ENCODE measurements at places on chromosomes 13 and 19. TPM values are rescaled to one million over a fixed set of nuclear protein-coding genes. Genes with fewer than 3 reads are reported as not detected.

The FSD1 gene
- total RNA-seq = 11.3 TPM

The GPR32 gene
- not detected for total RNA-seq

The TRAPPC5 gene
- total RNA-seq = 317 TPM

The PARP4 gene
- 54.4 TPM for total RNA-seq

GRCh38 chr13:99374169-99374991 is 67.2 kb upstream of the GPR183 start:
- DNase-seq = no peak

GRCh38 chr19:37551129-37551993 is 43.2 kb downstream of the ZNF571 start:
- DNase-seq = no peak

GRCh38 chr19:4803736-4804695 is 12.5 kb downstream of the FEM1A start:
- DNase-seq = peak; percentile 80

- DNase-seq = no peak
Observed at GRCh38 chr19:17499648-17500446, 11.6 kb upstream of the PGLS start.

DNA sequence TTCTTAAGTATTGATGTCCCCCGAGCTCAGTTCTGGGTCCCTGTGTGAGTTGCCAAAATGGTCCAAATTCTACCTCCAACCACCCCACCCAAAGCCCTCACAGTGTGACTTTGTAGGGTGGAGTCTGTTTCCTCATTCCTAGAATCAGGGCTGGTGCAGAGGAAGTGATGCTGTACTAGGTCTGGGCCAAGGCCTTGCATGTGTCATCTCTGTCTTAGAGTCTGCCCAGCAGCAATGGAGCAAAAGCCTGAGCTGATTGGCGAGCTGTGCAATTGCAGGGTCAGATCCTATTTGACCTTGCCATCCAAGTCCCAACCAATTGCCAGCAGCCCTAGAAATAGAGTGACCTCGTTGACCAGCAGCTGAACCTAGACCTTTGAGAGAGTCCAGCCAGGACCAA is 97.0 kb upstream of the ANKRD10 start:
- DNase-seq = no peak

All from PC-3 (cell line).